ENCODE measurements at places on chromosomes 11 and 22.

DNA sequence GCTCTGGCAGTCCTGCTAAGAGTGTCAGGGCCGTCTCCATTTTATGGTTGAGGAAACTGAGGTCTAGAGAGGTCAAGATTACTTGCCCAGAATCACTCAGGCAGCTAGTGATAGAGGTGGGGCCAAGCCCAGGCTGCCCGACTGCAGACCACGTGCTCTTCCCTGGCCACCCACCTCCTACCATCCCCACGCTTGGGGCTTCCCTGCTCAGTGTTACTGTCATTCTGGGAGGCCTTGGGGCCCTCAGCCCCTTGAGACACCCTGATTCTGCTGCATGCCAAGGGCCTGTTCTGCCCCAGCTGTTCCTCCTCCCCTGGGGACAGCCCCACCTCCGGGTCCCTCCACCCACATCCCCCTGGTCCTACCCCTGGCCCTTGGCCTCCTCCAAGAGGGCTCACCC is 17.2 kb upstream of the TAB1 start:
- DNase-seq: no peak

GRCh38 chr11:61949169-61950034 is 749 bp upstream of the BEST1 start:
- DNase-seq: peak; percentile 94

- DNase-seq: no peak
Measured at GRCh38 chr11:2004466-2004865, 6.8 kb upstream of the H19 start.

DNA sequence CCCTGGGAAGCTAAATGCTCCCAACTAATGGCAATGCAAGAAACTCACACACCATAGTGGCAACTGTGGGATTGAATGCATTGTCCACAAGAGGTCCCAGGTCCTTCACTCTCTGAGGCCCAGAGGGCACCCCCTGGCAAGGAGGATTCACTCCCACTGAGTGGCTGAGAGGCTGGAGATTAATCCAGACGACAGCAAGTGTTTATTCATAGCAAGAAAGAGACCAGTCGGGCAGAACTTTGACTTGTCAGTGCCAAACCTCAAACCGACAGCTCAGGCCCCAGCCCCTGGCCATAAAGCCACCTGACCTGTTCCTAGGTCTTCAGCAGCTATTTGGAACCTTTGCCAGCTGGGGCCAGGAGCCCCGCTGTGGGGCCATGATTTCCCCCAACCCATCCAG is 54.5 kb upstream of the MPEG1 start:
- no peak for DNase-seq

GRCh38 chr11:111513240-111513605 is 1.0 kb upstream of the BTG4 start:
- DNase-seq: no peak

- DNase-seq: no peak
Measured at GRCh38 chr11:93166862-93167261, 30.9 kb downstream of the SLC36A4 start.
